Kidney glomerular epithelial cell (primary cell): ENCODE measurements at places on chromosomes 1 and 21.

DNA sequence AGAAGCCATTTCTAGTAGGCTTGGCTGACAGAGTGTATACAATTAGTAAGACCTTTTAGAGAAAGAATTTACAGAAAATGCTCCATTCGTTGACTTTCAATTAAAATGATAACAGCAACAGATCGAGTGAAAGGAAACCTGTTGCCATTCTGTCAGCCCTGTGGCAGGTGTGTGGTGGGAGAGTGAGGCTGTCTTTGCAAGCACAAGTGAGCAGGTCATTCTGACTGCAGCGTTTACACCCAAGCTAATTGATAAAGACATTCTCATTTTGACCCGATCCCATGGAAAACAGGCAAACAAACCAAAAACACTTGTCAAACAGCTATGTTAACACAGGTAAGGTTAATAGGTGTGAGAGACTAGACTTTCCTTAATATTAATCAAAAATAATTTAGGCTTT is 257.3 kb downstream of the PTBP2 start:
- DNase-seq, result no peak

DNA sequence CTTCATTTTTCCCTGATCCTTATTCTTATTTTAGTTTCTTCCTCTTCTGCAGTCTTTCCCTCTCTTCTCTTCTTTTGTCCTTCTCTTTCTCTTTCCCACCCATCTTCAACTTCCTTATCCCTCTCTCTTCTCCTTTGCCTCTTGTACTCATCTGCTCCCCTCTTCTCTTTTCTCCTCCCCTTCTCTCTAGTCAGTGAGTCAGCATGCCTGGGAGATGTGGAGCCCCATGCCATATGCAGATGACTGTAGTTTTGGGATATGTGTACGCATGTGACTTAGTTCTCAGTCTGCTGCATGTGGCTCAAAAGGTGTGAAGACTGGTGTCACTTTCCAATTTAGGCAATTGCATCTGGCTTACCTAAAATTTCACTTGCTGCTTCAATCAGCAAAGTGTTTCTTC is 10.4 kb downstream of the DNAJC6 start:
- DNase-seq, result no peak

- DNase-seq, result no peak
Observed at GRCh38 chr1:23553231-23554126, 5.8 kb downstream of the ID3 start.

GRCh38 chr1:178959543-178960460 is 65.9 kb upstream of the FAM20B start:
- DNase-seq, result no peak

- DNase-seq, result no peak
Observed at GRCh38 chr1:2973601-2974593, 47.4 kb upstream of the ACTRT2 start.

- DNase-seq, result no peak
Observed at GRCh38 chr1:198113342-198113750, 43.5 kb upstream of the NEK7 start.

- peak; percentile 30 for DNase-seq
Observed at GRCh38 chr1:160407839-160408801, 7.8 kb downstream of the VANGL2 start.

GRCh38 chr1:24827379-24828135 is 82.3 kb downstream of the CLIC4 start:
- DNase-seq, result no peak

DNA sequence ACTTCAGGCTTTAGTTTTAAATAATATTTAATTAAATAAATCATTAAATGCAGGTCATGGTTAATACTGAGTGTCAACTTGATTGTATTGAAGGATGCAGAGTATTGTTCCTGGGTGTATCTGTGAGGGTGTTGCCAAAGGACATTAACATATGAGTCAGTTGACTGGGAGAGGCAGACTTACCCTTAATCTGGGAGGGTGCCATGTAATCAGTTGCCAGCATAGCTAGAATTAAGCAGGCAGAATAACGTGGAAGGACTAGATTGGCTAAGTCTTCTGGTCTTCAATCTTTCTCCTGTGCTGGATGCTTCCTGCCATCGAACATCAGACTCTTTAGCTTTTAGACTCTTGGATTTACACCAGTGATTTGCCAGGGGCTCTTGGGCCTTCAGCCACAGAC is 85.3 kb downstream of the MAP3K21 start:
- no peak for DNase-seq

DNA sequence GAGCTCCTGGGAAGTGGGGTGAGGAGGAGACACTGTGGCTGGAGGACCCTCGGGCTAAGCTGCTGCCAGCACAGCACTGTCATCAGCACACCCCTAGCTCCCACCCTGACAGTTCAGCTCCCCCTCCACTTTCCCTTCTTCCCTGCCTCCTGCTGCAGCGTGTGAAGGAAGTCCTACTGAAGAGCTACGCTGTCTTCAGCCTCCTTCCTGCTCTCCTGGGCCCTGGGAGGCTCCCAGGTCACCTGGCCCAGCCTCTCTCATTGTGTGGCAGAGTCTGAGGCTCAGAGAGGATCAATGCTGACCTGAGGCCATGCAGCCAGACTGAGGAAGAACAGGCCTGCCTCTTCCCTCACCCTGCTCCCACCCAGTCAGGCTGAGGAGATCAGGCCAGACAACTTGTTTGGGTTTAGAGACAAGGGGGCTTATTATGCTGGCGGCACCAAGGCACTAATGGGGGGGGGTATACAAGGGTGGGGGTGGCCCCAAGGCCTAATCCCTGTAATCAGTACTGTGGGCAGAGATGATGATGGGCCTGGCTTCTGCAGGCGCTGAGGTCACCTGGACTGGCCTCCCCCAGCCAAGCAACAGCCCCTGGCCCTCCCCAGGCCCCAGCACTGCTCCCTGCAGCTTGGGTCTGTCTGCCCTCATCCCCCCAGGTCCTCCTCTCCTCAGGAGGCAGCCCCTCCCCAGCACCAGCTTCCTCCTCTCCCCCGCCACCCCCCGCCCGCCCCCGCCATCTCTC is 9.1 kb downstream of the NES start:
- no peak for DNase-seq

DNA sequence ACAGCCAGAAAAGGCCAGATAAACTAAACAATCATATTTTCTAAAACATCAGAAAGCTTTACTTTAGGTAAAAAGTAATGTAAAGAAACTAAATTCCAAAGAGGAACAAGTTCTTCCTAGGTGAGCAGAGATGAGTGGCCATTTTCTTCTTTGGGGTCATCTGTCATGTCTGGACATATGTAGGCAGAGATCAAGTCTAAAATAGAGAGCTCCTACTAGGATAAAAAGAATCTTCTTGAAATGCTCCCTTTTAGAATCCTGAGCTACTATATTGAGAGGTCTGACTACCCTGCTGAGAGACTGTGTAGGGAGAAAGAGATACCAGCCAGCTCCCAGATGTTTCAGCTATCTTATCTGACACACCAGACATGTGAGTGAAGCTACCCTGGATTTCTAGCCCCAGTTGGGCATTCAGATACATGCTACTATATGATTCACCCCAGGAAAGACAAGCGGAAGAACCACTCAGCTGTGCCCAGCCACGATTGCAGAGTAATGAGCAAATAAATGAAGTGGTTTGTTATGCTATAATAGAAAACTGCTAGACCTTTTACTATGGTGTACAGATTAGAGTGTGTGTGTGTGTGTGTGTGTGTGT is 80.1 kb downstream of the TTLL7 start:
- no peak for DNase-seq

- no peak for DNase-seq
Observed at GRCh38 chr1:209132736-209133467, 450.6 kb upstream of the CAMK1G start.

- DNase-seq, result no peak
Observed at GRCh38 chr1:96256130-96256790, 465.3 kb upstream of the PTBP2 start.
